ENCODE measurements at places on chromosomes 1 and 21.

- peak; percentile 92 for DNase-seq
Measured at GRCh38 chr1:17212487-17213121, 7.7 kb downstream of the PADI1 start.

- DNase-seq = no peak
Measured at GRCh38 chr1:231541842-231542241, 13.4 kb downstream of the TSNAX start.

DNA sequence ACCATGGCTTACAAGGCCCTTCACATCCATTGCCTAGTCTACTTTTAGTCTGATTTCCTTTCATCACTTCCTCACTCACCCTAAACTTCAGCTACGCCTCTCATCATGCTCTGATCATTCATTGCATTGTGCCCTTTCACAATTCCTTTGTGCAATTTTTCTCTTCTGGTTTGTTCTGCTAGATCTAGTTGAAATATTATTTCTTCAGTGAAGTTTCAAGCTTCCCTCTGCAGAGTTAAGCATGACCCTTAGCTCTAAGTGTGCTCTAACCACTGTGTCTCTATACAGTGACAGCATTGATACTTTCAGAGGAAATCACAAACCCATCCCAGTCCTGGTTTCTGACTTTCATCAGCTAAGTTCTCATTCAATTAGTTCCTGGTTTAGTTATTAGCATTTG is 166.1 kb downstream of the PLA2G4A start:
- DNase-seq = no peak

DNA sequence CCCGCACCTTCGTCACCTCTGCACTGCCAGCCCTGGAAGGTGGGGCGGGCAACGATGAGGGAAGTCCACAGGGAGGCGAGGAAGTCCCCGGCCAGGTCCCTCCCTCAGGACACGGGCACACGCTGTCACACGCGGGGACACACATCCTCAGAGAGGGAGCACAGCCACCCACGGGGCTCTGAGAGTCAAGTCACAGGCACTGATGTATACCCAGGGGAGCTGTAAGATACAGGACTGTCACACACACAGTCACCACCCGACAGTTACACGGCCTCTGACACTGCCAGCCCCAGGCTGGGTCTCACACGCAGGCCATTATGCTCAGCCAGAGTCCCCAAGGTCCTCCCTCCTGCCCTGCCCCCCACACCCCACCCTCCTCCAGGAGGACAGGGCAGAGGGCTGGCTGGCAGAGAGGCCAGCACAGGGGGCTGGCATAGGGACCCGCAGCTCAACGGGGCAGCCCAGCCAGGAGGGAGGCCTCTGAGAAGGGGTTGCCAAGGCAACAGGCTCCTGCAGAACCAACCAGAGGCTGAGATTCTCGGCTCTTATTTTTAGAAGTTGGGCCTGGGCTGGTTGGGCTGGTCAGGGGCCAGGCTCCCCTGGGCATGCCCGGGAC is 17.7 kb upstream of the ADGRB2 start:
- no peak for DNase-seq

DNA sequence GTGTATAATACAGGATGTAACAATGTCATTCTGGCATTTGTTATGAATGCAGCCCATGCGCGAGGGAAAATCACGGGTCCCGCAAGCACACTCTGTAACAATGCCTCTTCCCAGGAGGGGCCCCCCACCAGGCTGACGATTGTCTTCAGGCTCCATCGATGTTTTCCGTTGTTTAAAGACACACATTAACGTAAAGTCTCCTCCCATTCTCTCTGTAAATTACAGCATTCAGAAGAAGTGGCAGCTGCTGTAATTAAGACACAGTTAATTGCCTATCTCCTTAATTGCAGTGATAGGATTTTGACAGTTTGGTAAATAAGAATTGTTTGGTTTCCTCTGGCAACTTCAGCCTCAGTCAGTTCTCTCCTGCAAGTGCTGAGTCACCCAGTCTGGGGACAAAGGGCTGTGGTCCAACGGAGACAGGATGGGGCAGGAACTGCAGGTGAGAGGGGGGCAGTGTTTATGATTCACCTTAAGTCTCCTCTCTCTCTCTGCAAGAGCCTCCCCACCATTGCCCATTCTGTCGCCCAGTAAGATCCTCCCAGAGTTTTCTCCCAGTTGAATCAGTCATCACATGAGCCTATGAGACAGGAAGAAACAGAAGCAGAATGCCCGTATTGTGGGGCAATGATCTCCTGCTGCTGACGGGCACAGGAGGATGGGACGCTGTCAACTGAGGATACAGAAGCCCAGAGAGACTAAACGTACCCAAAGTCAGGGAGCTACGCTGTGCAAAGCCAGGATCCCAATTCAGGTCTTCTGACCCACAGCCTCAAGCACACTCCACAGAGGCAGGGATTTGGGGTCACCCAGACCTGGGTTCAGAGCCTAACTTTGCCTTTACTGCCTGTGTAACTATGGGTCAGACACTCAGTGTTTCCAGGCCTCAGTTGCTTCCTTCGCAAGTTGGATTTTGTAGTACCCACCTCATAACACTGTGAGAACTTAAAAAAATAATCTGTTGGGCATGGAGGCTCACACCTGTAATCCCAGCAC is 110.0 kb downstream of the ADSS2 start:
- no peak for DNase-seq

DNA sequence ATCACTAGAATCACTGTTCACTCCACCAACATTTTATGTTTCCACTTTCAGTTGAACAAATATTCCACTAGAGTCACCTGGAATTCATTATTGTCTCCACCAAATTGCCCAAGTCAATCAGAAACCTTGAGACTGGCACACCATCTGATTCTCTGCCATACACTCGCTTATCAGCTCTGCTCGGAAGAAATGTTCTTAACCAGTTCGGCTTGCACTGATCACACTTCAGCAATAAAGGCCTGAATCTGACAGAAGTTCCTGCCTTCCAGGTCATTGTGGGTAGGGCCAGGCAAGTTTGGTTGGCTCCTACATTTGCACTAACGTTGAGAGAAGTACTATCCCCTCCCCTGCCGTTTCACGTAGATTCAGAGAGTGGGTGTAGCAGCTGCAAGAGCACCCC is 10.0 kb downstream of the TPM3 start:
- no peak for DNase-seq

DNA sequence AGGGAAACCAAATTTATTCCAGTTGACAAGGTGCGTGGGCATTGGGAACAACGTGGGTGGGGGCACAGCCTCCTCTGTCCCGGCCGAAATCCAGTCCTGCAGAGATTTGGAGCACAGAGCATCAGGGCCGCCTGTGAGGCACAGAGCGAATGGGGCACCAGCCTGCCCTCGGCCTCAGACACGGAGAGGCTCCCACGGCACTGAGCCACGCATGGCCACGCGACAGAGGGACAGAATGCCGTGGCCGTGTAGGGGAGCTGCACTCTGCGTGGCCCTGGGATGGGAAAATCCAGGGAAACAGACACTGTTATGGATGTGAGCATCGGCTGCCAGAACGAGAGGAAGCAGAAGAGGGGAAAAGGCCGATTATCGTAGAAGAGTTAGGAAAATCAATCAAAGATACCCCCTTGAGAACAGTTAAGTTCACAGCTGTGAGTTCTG is 13.5 kb upstream of the C1orf159 start:
- no peak for DNase-seq

DNA sequence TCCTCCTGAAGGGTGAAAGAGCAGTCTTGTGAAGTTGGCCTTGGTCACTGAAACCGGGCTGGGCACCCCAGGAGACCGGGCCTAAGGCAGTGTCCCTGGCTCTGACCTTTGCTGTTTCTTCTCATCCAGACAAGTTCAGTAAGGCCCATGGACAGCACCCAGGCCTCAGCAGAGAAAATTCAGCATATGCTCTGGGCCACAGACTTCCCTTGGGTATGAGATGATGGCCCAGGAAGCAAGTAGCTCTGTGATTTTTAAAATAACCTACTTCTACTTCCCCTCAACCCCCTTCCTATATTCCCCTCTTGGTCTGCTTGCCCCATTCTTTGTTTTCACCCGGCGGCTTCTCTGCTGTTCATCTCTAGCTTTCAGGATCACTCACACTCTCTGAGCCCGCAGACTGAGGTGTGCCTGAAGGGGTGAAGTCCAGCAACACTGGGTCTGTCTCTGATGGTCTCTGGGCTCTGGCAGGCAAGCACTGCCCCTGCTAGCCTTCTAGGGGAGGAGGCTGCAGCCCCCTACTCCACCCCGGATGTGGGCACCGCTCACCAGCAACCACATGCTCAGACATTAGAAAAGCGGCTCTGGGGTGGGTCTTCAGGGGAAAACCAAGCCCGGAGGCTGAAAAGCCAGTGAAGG is 2.9 kb upstream of the GPR25 start:
- DNase-seq = no peak

GRCh38 chr21:37837381-37837780 is 78.9 kb downstream of the KCNJ6 start:
- DNase-seq = no peak

DNA sequence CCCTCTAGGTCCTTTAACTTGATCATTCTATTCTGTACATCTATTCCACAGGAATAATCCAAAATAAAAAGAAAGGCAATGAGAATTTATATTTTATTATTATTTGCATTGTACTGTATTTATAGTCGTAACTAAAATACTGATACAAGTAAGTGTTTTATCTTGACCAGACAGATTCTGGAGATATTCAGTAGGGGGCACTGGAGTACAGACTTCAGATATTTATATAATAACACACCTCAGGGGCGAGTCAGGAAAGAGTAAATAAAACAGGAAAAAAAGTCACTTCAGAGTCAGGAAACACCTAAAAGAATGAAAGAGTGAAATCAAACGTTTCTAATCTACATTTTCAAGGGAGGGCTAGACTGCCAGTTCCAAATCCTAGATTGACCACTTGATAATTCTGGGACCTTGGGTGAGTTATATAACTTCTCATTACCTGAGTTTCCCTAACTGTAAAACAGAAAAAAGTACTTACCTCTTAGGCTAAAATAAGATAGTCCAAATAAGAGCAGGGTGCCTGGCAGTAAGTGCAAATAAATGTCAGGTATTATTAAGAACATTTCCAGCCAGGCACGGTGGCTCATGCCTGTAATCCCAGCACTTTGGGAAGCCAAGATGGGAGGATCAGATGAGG is 31.1 kb upstream of the MTF1 start:
- no peak for DNase-seq

- DNase-seq = no peak
Measured at GRCh38 chr1:93576346-93576745, 105.3 kb downstream of the BCAR3 start.

DNA sequence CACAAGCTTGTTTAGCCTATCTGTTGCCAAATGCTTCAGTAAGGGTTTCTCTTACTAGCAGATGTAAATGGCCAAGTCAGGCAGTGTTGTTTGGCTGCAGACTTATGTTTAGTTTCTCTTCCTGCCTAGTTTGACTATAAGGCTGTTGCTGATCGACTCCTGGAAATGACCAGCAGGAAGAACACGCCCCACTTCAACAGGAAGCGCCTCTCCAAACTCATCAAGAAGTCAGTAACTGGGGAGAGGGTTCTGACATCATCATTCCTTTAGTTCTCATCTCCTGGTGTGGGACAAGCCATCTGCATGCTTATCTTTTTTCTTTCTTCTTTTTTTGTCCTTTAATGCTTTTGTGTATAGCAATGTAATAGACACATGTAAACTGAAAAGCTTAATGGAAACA is 25.1 kb downstream of the RRP1B start:
- DNase-seq = no peak

DNA sequence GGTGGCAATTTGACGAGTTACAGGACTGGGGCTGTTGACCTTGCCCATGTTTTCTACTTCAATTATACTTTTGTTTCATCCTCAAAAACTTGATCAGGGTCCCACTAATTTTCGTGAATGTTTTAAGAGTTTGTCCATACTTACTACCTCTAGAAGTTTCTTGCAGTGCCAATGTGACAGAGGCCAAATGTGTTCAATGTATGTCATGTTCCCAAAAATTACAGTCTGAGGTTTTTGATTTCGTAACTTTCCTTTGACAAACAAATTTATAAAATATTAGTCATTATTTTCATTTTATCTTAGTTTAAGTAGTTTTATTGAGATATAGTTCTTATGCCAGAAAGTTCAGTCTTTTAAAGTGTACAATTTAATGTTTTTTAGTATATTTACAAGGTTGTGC is 15.3 kb downstream of the VPS13D start:
- DNase-seq = no peak

GRCh38 chr1:11156441-11156840 is 32.7 kb upstream of the ANGPTL7 start:
- no peak for DNase-seq

DNA sequence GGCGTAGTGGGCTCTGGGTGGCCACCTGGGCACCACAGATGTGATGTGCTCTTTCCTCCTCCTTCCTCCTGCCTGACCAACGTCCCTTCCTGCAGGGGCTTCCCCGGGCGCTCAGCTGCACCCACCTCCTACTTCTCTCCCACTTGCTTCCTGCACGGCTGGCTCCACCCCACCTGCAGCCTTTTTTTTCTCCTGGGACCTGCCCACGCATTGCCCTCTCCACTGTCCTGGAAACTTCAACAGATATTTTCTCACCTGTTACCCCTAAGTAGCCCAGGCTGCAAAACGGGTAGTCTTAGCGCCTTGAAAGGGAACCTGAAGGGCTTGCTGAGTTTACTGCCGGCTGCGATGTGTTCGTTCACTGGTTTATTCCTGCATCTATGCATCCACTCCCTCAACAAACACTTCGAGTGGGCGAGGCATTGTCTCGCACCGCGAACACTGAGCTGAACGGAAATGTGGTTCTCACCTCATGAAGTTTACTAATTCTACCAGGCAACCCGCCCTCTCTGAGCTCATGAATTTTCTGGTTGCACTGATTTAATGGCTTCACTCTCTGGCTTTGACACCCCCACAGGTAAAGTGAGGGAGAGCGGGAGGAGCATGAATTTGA is 23.6 kb downstream of the ZBTB18 start:
- DNase-seq = no peak

- DNase-seq = no peak
Measured at GRCh38 chr1:172180501-172181285, 239.8 kb upstream of the C1orf105 start.

GRCh38 chr1:242055749-242056320 is 56.9 kb upstream of the MAP1LC3C start:
- DNase-seq = no peak

DNA sequence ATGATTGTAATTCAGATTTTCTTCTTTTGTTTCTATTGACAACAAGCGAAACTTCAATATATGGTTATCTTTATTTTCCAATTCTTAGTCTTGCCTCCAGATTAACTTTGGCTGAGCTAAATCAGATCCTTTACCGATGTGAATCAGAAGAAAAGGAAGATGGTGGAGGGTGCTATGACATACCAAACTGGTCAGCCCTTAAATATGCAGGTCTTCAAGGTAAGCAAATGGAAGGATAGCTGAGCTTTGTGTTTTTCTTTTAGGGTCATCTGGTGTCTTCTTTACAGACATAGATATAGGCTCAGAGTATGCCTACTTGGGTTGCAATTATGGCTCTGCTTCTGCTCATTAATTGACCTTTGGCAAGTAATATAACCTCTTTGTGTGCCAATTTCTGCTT is 37.7 kb downstream of the AGL start:
- DNase-seq = no peak

All from HS-27A (cell line).